ACHN (cell line): ENCODE measurements at places on chromosomes 12 and 14.

GRCh38 chr14:51674294-51675002 is 22.7 kb downstream of the FRMD6 start:
- DNase-seq: peak; percentile 15

GRCh38 chr14:23551266-23552028 is at the start of gene ZFHX2:
Gene ZFHX2 (minus strand): TSS chr14:23551765. CDS start chr14:23535325, 16,440 bp downstream.
- peak; percentile 71 for DNase-seq

GRCh38 chr14:26622611-26623010 is 24.8 kb upstream of the NOVA1 start:
- DNase-seq: no peak

DNA sequence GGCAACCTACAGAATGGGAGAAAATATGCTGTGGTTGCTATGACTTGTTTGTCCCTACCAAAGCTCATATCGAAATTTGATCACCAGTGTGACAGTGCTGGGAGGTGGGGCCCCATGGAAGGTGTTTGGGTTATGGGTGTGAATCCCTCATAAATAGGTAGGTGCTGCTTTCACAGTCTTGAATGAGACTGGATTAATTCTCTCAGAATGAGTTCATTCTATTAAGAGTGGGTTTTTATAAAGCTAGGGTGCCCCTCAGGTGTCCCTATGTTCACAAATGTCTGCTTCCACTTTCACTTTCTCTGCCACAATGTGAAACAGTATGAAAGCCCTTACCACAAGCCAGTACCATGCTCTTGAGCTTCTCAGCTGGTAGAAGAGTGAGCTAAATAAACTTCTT is 133.5 kb downstream of the CPNE8 start:
- peak; percentile 67 for DNase-seq

- DNase-seq: no peak
These were observed 16.0 kb upstream of the AQP2 start for GRCh38 chr12:49934505-49934904.

DNA sequence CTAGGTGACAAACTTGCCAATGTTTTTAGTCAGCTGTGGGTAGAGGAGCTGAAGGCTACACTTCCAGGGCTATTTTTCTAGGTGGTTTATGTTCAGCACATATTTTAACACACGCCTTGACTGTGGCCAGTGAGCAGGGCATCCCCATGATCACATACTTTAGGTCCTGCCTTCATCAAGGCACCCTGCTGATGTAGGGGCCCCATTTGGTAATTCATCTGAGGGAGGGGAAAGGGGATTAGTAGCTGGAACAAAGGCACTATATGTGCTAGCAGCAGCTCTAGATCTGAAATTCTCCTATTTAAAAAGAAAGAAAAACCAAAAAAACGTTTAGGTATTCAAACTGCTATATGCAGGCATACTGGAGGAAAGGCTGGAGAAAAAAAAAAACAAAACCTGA is 14.5 kb downstream of the EGLN3 start:
- no peak for DNase-seq

DNA sequence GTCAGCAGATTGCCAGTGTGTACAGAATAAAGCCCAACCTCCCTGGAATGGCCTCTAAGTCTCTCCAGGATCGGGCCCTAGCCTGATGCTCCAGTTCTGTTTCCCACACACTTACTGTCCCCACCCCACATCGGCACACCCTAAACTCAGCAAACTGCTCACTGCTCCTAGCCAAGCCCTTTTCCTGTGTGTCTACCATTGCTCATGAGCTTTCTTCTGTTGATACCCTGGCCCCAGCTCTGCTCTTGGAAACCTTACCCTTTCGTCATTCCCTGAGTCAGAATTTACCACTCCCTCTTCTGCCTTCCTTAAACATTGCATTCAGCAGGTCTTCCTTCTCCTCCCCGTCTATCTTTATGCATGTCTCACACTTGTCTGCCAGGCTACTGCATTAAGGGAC is 158.9 kb downstream of the TMX1 start:
- DNase-seq: peak; percentile 88

GRCh38 chr12:105740970-105741725 is 397.6 kb downstream of the NUAK1 start:
- no peak for DNase-seq

- DNase-seq: no peak
These were observed 349.5 kb upstream of the RGS6 start for GRCh38 chr14:71582705-71583104.

DNA sequence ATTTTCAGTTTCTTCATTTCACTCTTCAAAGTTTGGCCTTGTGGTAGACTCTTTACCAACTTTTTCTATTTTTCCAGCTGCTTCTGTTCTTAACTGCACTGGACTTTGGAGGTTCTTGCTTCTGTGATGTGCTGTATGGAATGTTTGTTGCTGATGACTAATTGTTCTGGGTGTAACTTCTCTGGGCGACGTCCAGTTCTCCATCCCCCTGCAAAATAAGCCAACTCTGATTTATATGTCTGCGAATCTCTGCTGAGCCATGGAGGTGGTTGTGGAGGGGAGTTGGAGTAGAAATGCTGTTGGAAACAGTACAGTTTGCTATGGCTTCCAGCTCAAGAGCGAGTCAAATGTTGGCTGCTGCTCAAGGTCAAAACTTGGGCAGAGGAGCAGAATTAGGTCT is 113.9 kb upstream of the DYRK2 start:
- DNase-seq: no peak

- DNase-seq: no peak
These were observed 293.6 kb downstream of the NELL2 start for GRCh38 chr12:44582521-44582920.

- no peak for DNase-seq
These were observed 4.3 kb downstream of the DLST start for GRCh38 chr14:74886001-74886400.

DNA sequence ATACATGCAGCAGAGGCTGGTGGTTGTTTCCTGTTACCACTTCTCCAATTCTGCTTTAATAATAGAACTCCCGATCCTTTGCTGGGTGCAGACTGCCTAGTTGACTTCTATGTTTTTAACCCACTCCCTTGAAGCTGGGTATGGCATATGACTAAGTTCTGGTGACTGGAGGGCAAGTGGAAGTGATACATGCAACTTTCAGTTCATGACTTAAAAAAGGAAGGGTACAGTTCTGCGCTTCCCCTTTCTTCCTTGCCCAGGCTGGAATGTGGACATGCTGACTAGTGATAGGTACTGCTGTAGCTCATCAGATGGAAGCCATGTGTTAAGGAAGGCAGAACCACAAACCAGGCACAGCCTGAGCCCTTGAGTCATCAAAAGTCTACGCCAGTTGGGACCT is 2.4 kb upstream of the A2M start:
- no peak for DNase-seq

DNA sequence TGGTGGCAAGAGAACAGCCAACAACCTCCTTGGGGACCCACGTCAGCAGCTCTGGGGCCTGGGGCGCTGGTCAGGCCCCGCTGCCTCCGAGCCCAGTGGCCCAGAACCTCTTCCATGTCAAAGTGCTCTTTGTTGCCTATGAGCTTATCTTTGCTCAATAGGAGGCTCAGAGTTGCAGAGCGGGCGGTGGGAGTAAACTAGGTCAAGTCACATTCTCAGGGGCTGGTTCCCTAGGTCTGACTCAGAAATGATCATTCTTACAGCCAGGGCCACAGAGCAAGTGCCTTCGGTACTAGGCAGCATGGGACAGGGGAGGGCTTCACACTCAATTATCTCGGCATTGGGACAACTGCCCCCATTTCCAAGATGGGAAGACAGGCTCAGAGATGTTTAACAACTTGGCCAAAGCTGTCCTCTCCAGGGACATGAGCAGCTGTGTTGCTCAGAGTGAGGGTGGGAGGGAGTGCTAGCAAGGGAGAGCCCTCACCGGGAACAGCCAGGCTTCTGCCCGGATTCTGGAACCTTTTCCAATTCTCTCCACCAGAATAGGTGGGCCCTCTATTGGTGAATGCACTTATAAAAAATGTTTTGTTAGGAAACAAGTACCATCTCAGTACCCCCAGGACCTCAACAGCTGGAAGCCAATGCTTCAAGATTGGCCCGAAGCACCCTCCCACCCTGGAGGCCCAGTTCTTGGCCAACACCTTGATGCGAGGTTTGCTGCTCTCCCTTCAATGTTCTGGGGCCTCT is 11.9 kb downstream of the SLC25A29 start:
- DNase-seq: no peak

- DNase-seq: no peak
These were observed 67.1 kb upstream of the BCL2L14 start for GRCh38 chr12:12003609-12004008.

DNA sequence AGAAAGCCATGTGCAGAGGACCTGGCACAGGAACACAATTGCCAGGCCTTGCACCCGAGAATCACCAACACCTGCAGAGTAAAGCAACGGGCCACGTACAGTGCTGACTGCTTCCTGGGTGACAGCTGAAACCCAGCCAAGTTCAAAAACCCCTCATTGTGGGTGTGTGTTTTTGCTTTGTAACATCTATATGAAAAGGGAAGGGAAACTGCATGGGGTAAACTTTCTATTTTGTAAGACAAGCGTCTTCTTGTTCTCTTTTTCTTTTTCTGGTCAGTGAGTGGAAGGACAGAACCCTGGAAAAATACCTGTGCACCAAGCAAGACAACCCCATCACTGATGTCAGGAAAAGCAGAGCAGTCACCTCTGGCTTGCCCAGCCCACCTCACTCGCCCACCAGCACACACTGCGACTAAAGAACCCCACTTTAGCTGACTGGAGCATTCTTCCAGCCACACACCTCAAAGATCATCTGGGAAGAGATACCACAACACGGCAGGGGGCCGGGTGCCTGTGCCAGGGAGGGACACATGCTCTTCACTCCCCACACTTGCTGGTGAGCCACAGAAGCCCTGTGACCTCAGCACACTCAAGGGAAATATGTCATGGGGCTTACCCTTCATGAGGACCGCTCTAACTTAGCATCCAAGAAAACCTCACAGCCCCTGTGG is 172.3 kb downstream of the NDUFA12 start:
- DNase-seq: no peak

DNA sequence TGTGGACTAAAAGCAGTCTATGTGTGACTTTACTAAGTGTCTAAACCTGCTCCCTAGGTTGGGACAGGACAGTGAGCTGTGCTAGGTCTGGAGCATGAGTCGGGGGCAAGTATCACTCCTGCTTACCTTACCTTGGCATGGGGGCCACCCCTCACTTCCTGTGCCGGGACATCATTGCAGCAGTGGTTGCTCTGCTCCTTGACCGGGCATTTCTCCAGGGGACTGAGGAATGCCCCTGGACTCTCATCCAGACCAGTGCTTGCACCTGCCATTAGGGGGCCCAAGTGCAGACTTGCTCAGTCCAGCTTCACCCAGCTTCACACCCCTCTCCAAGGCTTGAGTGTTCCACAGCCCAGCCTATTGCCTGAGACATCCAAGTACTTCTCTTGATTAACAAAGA is 84.7 kb upstream of the NELL2 start:
- peak; percentile 23 for DNase-seq

DNA sequence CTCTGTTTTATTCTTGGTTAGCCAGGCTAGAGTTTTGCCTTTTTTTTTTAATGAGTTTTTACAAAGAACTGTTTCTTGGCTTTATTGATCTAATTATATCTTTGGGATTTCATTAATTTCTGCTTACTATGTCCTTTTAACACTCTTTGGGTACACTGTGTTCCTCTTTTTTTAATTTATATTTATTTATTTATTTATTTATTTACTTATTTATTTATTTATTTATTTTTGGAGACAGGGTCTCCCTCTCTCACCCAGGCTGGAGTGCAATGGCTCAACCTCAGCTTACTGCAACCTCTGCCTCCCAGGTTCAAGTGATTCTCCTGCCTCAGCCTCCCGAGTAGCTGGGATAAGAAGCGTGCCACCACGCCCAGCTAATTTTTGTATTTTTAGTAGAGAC is 15.1 kb upstream of the MARK3 start:
- DNase-seq: no peak

DNA sequence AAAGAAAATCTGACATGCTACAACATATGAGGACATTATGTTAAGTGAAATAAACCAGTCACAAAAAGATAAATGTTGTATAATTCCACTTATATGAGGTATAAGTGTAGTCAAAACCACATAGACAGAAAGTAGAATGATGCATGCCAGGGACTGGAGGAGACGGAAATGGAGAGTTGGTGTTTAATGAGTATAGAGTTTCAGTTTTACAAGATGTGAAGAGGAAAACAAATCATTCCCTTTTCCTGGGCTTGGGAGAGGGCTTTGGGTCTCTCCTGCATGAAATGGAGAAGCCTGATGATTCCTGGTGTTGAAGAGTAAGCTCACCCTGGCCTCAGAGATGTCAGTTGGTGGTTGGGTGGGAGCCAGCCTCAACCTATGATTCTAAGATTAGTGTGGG is 158.4 kb upstream of the PLXNC1 start:
- no peak for DNase-seq

- no peak for DNase-seq
These were observed 133.9 kb downstream of the SPTSSA start for GRCh38 chr14:34328178-34328577.

GRCh38 chr12:115869604-115870003 is 407.9 kb downstream of the MED13L start:
- DNase-seq: no peak

- peak; percentile 66 for DNase-seq
These were observed 209.4 kb upstream of the PRICKLE1 start for GRCh38 chr12:42798811-42799438.

- no peak for DNase-seq
These were observed 254.4 kb upstream of the BTG1 start for GRCh38 chr12:92400006-92400405.

GRCh38 chr12:125186471-125187147 is 121.4 kb downstream of the AACS start:
- no peak for DNase-seq

DNA sequence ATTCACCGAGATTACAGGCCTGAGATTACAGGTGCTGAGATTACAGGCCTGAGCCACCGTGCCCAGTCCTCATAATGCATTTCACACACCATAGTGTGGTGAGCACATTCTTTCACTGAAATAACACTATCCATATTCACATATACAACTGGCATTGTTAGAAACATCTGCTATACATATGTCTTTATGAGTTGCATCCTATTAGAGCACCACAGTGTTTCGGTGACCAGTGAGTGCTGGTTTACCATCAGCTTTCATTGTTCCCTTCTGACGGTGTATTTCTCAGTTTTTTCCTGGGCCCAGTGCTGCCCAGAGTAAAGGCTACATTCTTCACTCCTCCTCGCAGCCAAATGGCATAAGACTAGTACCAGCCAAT is 96.2 kb upstream of the FGD4 start:
- no peak for DNase-seq

- no peak for DNase-seq
These were observed 92.6 kb downstream of the ITPR2 start for GRCh38 chr12:26740348-26740747.

DNA sequence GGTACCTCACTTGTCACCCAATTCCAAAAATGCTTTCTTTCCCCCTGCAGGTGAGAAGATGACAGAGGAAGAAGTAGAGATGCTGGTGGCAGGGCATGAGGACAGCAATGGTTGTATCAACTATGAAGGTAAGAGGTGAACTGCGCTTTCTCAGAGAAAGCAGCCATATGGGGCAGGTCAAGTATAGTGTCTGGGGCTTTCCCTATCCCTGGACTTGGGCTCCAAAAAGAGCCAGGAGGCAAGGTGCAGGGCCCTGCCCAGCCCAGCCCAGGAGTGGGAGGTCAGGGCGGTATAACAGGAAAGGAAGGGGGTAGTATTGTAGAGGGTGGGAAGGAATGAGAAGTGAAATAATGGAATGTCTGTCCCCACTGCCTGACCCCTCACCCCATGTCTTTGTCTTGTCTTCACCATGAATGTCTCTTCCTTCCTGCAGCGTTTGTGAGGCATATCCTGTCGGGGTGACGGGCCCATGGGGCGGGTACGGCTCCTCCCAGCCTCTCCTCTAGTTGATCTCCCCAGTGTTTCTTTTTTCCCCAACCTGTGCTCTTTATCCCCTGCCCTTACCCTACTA is 2.1 kb downstream of the MYL6 start:
- DNase-seq: no peak
